ENCODE measurements at places on chromosomes 12 and 14. TPM values are rescaled to one million over a fixed set of nuclear protein-coding genes. Genes with fewer than 3 reads are reported as not detected.

The MYO1H gene
- polyA plus RNA-seq: 0.08 TPM

The SRRM4 gene
- 0.25 TPM for polyA plus RNA-seq

The PAX9 gene
- polyA plus RNA-seq: not detected

The SMIM10L1 gene
- 7.8 TPM for polyA plus RNA-seq

The KRT78 gene
- not detected for polyA plus RNA-seq

The BICDL1 gene
- 16.7 TPM for polyA plus RNA-seq

The SYCP3 gene
- not detected for polyA plus RNA-seq

The ESPL1 gene
- polyA plus RNA-seq: 13.1 TPM

The KRT6C gene
- 12.4 TPM for polyA plus RNA-seq

GRCh38 chr14:78530078-78530477, 359.9 kb downstream of the NRXN3 start:
- DNase-seq: peak; percentile 56

GRCh38 chr12:46299851-46300250, 31.0 kb upstream of the SLC38A1 start:
- DNase-seq: no peak

DNA sequence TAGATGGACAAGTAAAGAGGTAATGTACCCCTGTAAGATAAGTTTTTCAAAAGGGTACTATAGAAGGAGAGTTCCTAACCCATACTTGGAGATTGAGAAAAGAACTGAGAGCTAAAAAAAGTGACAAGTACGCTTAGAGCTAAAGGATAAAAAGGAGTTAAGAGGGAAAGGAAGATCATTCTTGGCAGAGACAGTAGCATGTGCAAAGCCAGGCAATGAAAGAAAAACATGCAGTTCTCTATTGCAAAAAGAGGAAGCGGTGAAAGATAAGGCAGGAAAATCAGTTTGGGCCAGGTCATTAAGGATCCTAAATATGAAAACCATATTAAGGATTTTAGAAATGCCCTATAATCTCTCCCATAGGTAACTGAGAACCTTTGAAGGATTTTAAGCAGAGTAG, 500.4 kb upstream of the GARIN6 start:
- no peak for DNase-seq

- no peak for DNase-seq
Measured at GRCh38 chr12:27467641-27468040, 21.1 kb downstream of the SMCO2 start.

- no peak for DNase-seq
Measured at GRCh38 chr12:126963825-126964224, 1303.1 kb upstream of the TMEM132C start.

GRCh38 chr14:96354246-96354645, 8.9 kb downstream of the ATG2B start:
- DNase-seq: no peak

GRCh38 chr14:99158150-99158549, 113.8 kb downstream of the BCL11B start:
- DNase-seq: no peak

DNA sequence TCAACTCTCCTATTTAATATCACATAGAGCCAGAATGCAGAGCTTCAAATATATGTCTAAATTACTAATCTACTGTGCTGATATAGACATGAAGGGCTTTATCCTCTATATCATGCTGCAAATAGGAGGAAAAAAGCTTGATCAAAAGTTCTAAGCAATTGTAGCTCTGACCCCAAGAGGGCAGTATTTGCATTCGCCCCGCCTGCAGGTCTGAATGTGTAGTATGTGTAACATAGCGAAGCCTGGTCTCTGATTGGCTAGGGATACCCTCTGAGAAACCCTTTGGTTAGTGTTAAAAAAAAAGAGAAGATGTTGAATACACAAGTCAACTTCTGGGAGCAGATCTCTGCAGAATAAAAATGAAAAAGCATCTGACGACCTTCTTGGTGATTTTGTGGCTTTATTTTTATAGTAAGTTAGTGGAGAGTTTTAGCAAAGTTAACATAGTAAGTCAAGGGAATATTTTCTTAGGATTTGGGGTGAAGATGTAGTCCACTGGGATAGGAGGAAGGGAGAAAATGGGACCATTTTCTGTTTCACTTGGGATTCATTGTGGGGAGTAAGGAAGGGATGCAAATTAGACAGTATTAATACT, 151.6 kb upstream of the OR4E1 start:
- DNase-seq: peak; percentile 30

DNA sequence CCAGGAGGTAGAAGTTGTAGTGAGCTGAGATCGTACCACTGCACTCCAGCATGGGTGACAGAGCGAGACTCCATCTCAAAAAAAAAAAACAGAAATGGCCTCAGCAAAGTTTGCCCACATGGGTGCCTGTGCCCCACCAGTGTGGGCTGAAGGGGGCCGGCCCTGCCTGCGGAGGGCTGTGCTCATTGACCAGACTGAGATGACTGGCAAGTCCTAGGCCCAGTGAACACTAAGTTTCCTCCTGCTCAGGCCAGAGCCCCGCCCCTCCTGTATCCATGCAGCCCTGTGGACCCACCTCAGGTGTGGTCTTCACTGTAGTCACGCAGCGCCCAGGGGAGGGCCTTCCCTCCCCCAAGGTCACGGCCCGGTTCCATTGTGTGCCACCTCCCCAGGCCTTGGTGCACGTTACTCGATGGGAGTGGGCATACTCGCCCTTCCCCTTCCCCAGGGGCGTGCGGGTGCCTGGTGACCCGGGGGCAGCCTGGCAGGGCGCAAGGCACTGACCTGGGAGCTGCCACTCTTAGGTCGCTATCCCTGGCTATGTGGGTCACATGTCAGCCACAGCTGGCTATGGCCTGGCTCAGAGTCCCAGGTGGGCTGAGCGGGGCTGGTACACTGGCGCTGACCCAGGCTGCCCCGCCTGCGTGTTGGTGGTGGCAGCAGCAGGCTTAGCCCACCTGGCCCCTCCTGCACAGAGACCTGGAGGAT, 16.1 kb downstream of the INF2 start:
- no peak for DNase-seq

- DNase-seq: no peak
Measured at GRCh38 chr12:31914927-31915326, 44.3 kb upstream of the RESF1 start.

- DNase-seq: no peak
Measured at GRCh38 chr12:202081-202731, 11.8 kb downstream of the SLC6A12 start.

DNA sequence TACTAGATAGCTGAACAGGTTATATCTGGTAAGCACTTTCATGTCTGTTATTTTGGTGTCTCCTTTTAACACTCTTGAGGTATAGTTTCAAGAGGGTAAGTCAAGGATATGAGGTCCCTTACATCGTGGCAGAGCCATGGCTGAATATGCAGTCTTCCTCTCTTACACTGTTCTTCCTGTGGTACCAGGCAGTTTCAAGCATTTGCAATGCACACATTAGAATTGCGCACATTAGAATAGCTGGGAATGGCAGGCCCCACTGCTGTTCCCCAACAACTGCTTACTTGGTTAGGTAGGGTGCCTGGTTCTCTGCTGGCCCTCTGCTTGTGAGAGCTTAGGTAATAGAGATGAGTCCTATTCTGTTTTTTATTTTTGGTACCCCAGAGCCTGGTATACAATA, 41.2 kb downstream of the TMTC2 start:
- no peak for DNase-seq

DNA sequence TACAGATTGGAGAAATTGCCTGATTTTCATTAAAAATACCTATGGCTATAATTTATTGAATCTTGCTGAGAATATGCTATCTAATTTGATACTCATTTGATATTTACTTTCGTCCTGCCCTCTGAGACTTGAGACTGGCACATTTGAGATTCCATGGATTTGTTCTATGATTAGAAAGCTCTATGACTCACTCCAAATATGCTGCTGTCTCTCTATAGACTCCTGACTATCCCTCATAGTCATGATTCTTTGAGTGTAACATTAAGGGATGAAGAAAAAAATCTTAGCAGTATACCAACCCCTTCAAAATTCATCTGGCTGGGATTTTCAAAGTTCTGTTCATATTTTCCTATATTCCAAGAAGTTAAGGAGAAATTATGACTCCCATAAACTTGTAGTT, 191.9 kb downstream of the LRIG3 start:
- DNase-seq: no peak

DNA sequence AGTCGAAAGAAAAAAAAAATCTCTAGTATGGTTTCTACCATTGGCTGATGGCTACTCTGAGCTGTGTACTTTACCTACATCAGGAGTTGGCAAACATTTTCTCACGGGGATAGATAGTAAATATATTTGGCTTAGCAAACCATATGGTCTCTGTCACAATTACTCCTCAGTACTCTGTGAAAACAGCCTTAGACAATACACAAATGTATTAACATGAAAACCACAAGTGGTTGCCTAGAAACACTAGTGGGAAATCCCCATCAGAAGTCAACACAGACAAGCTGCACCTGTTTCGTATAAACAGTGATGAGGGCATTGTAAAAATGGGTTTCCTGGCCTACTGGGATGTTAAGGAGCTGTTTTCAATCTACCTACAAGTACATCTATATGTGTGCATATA, 84.6 kb upstream of the NAV3 start:
- DNase-seq: no peak

GRCh38 chr14:61420326-61420725, 98.9 kb downstream of the PRKCH start:
- DNase-seq: no peak

DNA sequence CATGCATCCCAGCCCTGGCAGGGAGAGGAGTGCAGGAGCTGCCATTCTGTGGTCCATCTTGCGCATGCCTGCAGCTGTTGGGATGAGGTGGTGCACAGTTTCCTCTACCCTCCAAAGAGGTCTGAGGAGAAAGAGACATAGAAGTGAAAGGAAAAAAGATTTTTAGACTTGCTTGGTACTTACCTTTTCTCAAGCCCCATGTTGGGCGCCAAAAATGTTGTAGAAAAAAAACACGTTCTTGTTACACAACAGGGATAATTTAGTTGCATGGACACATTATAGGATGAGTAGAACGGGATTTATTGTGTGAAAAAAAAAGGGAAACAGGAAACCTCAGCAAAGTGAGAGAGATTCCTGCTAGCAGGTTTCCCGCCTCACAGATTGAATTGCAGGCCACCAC, 244.4 kb upstream of the GARIN2 start:
- peak; percentile 8 for DNase-seq

Data from stomach (tissue), 19 donors.